ENCODE measurements at places on chromosomes 1 and 21.
A peak's percentile ranks its signal among the peaks of the same experiment; 100 is the strongest.

GRCh38 chr1:85630493-85630892 is 49.9 kb downstream of the CCN1 start:
- no peak for DNase-seq

DNA sequence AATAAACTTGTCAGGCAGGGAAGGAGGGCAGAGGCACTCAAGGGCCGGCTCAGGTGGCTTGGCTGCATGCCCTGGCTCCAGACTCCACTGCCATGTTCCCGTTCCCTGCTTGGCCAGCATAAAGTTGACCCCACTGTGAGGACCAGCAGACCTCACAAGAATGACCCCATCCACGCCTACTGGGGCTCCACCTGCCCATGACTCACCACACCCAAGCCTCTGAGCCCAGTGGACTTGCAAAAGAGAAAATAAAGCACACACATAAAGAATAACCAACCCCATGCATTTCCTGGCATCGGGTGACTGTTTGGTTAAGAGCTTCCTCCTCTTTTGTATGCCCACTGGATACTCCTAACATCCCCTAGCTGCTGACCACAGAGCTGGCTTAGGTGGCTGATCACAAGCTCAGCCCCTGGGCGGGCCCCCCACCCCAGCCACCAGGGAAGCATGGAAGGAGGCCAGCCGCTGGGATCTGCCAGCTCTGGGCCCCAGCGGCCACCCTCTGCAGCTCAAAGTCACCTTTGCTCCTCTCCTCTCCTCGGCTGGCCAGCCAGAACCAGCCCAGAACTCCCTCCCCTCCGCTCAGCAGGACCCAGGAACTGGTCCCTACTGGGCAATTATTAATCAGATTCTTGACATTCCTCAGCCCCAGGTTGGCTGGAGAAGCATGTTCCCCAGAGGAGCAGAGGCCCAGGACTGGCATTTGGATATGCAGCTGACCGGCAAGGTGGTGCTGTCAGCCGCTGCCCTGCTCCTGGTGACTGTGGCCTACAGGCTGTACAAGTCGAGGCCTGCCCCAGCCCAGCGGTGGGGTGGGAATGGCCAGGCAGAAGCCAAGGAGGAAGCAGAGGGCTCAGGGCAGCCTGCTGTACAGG is at the start of gene KLHDC7A:
Gene KLHDC7A (plus strand): TSS at position 616 of the 875 bp plus-strand sequence. CDS start 52 bp downstream, at position 668.
- DNase-seq = no peak

- no peak for DNase-seq
Observed at GRCh38 chr1:40987439-40988276, 8.2 kb downstream of the CTPS1 start.

GRCh38 chr1:116318897-116319296 is 54.1 kb upstream of the ATP1A1 start:
- DNase-seq = no peak

DNA sequence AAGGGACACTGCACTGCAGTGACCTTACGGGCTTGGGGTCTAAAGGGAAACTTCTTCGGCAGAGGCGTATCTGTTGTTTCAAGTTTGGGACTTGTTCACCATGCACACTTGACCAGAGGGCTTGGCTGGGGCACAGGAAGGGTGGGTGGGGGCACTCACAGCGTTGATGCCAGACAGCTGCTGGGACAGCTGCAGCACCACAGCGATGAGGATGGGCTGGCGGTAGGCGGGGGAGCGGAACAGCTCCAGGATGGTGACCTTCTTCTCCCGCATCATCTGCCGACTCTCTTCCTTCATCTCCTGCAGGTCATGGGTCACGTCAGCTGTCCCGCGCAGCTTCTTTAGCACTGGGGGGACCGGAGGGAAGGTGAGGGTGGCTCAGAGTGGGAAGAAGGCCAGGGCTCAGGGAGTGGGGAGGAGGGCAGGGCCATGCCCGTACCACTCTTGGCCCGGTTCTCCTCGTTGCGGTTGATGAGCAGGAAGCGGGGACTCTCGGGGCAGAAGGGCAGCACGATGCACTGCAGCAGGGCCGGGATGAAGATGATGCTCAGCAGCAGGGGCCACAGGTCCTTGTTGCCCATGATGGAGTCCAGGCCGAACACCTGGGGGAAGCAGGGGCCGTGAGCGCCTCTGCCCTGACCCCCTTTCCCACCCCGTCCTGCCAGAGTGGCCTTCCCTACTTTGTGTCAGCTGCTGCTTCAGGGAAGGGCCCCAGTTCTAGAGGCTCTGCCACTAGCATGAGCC is 29.1 kb downstream of the SLC2A1 start:
- no peak for DNase-seq

GRCh38 chr1:202861420-202862132 is 27.4 kb downstream of the RABIF start:
- DNase-seq = peak; percentile 83

DNA sequence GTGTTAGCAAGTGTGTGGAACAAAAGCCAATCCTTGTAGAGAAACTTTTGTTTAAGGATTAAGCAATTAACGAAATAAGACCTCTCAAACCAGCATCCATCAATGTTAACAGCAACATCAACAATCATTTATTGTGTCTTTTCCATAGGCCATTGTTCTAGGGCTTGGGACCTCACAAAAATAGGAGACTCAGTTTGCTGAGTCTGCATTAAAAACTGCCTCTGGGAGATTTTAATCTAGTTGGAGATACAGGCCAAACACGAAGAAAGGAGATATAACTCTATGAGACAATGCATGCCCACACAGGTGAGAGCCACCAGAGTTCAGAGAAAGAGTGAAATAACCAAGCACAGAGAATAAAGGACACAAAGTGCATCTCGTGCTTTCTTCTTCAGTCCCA is 14.4 kb upstream of the SELP start:
- DNase-seq = no peak

- DNase-seq = peak; percentile 87
Observed at GRCh38 chr1:161185732-161186311, 8.5 kb upstream of the B4GALT3 start.
